ENCODE measurements at places on chromosomes 12 and 14.

DNA sequence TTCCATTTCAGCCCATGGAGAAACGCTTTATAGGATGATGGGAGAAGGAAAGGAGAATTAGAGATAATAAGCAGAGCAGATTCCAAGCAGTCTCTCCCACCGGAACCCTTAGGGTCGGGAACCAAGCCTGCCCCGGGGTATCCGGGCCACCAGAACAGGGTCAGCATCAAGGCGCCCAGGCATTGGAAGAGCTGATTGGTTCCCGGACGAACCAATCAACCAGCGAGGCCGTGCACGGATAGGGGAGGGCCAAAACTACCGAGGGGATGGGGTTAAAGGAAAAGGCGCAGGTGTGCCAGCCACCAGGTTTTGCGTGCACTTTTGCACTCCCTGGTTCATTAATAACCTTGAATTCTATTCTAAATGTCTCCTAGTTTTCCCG lies 1.7 kb downstream of the PPM1H start:
- DNase-seq = peak; percentile 73

GRCh38 chr14:20314026-20314425 lies 8.3 kb upstream of the TTC5 start:
- no peak for DNase-seq

- DNase-seq = no peak
Observed at GRCh38 chr12:24230061-24230701, 280.7 kb upstream of the SOX5 start.

GRCh38 chr12:19273482-19274330 lies 144.2 kb downstream of the PLEKHA5 start:
- peak; percentile 94 for DNase-seq

DNA sequence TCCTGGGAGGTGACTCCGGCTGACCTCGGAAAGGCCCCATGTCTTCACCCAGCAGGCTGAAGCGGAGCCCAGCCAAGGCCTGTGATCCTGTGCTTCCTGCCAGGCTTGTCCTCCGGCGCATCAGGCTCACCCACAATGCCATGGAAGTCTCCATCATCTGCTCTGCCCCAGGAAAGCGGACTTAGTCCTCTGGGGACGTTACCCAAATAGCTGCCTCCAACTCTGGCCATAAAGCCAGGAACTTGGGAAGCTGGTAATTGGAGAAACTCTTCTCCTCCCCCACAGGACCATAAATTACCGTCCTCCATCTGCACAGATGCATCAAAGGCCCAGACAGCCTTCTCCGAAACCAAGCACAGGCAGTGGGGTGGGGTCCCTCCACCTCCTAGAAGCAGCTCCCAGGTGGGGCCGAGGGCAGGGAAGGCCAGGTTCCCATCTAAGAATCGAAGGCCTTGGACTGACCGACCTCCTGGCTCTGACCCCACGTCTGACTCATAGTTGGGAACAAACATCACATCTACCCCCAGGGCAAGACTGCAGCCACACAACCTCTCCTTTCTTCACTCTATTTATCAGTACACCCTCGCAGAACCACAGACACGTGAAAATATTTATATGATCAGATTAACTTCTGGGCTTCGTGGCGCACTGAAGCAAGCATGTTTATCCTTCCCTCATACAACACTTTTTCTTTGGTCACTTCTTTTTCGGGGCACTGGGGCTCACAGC lies 56.4 kb downstream of the PITPNM2 start:
- DNase-seq = peak; percentile 96

GRCh38 chr14:92322516-92322915 lies 449 bp upstream of the SLC24A4 start:
- no peak for DNase-seq

DNA sequence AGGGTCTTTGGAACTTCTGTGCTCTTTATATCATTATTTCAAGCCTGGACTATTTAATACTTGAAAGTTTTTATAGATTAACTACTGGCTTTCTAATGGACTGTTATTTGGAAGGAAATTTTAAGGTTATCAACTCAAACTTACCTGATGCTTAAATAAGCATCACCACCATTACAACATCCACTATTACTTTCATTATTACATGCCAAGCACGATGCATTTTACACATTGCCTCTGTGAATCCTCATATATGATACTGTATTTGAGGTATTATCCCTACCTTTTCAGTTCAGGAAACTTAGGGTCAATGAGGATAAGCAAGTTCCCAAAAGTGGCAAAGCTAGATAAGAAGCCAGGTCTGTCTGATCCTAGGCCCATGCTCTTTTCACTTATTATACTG lies 12.4 kb downstream of the ZBTB1 start:
- DNase-seq = no peak

DNA sequence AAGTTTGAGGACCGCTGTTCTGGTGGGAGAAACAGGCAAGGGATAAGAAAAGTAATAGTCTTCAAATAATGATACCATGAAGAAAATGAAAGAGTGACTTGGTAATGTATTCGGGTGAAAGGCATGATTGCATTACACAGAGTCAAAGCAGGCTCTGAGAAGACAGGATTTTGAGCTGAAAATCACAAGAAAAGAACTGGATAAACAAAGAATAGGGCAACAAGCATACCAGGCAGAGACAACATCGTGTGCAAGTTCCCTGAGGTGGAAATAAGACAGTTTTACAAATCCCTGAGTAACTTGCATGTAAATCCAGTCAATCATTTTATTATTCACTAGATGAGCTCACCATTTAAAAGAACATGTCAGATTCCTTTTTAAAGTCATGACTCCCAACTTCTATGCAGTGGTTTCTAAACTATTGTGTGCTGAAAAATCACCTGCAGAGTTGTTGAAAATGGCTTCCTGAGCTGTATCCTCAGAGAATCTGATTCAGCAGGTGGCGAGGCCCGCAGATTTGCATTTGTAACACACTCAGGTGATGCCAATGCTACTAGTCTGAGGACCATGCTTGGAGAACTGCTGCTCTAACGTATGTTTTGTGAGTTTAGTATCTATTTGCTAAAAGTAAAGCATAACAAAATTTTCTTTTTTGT lies 133.0 kb upstream of the ABCD2 start:
- DNase-seq = no peak

DNA sequence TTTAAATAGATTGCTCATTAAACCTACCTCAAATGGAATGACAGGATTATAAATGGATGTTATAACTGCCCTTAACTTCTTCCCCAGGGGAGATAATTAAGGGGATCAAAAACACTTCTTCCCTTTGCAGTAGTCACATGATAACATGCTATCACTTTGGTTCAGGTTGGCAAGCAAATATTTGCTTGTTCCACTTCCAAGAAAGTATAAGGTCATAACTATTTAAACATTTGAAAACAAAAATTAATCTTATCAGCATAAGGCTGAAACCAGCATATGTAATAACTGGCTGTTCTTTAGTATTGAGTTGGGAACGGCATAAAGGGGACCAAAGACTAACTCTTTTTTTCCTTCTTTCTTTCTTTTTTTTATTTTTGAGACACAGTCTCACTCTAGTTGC lies 2.4 kb upstream of the LYZ start:
- no peak for DNase-seq

- DNase-seq = no peak
Observed at GRCh38 chr14:28785096-28785952, 18.7 kb downstream of the FOXG1 start.

- DNase-seq = no peak
Observed at GRCh38 chr14:35400648-35401421, 3.7 kb downstream of the NFKBIA start.

GRCh38 chr14:61472801-61473376 lies 151.5 kb downstream of the PRKCH start:
- DNase-seq = no peak

GRCh38 chr14:54691525-54692283 lies 124.8 kb downstream of the SAMD4A start:
- DNase-seq = peak; percentile 97

DNA sequence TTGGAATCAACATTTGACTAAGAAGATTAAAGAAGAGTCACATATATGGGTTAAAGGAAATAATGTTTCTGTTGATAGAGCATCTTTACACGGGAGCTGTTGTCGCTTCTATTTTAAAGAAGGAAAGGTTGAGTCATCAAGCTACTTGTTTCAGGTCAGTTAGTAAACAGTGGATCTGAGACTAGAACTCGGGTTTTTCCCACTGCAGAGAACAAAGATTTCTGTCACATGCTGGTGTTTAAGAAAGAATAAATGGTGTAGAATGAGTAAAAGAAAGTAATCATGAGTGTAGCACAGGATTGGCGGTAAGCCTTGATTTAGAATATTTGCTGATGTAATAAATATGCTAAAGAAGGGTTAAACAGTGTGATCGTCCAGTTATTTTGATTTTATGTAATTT lies 455.5 kb downstream of the AEBP2 start:
- peak; percentile 2 for DNase-seq

DNA sequence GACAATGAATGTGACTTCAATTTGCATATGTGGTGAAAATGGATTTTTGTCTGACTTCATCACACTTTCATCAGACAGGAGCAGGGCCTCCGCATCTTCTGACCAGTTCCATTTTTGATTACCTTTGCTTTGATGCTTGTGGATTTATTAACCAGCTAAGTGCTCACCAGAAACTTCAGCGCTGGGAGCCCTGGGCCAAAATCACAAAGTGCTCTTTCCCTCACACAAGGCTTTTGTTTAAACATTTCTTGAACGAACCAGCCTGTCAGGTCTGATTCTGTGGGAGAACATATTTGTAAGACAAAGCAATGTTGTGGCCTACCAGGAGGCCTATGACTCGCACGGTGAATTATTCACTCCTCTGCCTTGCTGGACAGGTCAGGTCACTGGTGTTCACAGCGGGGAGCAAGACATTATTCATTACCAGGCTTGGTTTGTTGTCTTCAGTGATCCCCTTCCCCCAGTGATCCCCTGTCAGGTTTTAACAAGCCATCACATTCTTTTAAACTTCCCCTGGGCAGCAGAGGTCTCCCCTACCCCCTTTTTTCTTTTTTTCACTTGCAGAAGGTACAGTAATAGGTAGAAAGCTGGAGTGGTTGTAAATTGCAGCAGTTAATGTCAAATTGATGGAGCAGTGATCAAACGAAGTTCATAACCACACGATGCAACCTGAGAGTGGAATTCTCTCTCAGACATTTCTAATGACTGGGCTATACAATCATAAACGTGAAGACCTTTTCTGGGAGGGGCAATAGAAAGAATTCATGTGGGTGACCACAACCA lies 167.5 kb upstream of the PRICKLE1 start:
- peak; percentile 96 for DNase-seq

DNA sequence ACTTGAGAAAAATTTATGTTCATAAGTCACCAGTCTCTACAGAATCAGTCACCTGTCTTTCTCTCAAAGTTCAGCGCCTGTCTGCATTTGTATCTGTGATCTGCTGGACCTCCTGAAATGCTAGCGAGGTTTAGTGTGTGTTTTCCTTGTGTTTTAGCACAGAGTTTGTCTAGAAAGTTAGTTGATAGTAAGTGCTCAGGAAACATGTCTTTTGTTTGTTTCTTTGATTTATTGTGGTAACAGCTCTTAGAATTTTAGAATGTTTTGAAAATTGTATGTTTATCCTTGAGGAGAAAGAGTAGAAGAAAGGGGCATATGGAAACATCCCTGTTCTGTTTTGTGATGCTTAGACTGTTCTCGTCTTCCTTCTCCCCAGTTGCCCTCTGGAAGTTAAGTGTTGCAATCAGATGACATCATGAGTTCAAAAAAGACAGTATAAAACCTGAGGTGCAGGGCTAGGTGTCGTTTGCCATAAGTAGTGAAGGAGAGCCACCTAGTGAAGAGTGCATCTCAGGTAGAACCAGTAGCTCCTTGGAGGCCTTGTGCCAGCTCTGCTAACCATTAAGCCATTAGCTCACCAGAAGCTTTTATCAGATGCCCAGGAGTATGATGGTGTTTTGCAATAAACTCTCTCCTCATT lies 44.8 kb downstream of the FBXW8 start:
- peak; percentile 86 for DNase-seq

DNA sequence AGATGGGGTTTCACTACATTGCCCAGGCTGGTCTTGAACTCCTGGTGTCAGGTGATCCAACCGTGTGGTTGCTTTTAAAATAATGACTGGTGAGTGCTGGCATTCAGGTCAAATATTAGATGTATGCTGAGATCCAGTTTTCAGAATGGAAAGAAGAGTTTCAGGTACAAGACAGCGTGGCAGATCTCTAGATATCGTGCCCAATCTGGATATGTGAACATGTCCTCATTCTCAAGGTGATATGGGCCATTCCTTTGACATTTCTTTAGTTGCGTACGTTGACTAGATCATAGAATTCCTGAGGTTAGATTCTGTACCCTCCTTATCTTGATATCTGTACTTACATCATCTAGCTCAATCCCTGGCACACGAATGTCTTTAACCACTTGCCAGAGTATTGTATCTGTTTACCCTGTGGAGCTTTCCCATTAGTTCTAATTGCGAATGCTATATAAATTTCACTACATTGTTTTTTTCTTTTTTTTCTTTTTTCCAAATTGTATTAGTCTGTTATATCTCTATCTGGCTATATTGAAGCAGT lies 80.2 kb downstream of the ANO6 start:
- no peak for DNase-seq

DNA sequence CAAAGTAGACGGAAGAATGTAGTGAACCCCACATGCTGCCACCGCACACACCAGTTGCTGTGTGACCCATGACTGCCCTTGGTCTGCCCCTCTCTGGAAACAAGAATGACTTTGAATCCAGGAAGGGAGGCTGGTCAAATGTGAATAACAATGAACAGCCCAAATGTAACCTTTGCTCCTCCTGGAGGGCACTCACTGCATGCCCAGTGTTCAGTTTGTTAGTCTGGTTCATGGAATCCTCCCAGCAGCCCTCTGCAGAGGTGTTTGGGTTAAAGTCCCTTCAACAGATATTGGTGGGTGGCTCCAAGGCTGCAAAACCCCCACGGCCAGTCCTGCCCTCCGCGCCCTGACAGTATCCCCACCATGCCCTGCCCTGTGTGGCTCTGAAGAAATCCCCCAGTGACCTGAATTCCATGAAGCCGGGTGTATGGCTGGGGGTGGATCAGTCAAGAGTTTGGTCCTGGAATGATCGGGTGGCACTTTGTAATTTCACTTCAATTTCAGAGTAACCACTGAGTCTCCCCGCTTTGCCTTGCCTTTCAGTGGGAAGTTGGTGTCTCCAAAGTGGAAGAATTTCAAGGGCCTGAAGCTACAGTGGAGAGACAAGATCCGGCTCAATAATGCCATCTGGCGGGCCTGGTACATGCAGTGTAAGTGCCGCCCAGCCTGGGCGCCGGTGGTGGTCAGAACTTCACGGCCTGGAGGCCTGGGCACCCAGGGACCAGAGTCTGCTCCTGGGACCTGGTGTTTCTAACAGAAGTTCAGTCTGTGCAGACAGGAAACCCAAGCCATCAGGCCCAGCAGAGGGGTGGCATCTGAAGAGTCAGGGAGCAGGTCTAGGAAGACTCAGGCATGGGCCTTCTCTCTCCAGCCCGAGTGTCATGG lies 47.1 kb downstream of the IL31 start:
- DNase-seq = peak; percentile 46

- no peak for DNase-seq
Observed at GRCh38 chr12:90304231-90304630, 595.6 kb upstream of the ATP2B1 start.

- DNase-seq = no peak
Observed at GRCh38 chr12:109573914-109574244, 285 bp downstream of the MVK start.

DNA sequence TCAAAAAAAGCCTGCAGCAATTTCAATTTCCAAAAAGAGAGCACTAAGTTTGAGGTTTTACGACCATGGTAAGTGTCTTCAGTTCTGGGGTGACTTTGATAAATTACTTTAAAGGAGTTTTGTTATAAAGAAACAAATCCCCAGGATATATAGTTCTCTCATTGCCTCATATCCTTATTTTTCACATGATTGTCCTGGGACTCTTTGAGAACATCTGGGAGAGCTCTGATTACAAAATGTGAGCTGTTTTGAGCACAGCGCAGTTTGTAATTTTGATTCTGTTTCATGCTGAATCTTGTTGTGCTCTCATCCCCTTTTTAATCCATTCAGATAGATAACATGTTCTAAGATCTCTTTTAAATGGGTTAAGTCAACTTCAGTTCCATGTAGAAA lies 67.7 kb upstream of the DCN start:
- no peak for DNase-seq

Measured in PC-3 (cell line).